A549 treated with CpdA at 1 μM for 4 hours (cell line): ENCODE measurements at places on chromosomes 16 and 17. TPM values are rescaled to one million over a fixed set of nuclear protein-coding genes. Genes with fewer than 3 reads are reported as not detected.

The HBA2 gene
- total RNA-seq, result 0.27 to 0.53 TPM (median 0.40 TPM) in 3 of 5 replicates, not detected in the others

The CDH11 gene
- 0.13 to 0.78 TPM (median 0.63 TPM) in 5 replicates for total RNA-seq

The CBFA2T3 gene
- total RNA-seq, result 0.29 to 0.47 TPM (median 0.41 TPM) in 5 replicates

The VMO1 gene
- total RNA-seq, result 0.79 to 2.0 TPM (median 1.4 TPM) in 5 replicates

The SAMD14 gene
- 0.22 to 0.85 TPM (median 0.35 TPM) in 5 replicates for total RNA-seq

The KRTAP1-1 gene
- total RNA-seq, result not detected in 5 replicates

The CACNG5 gene
- total RNA-seq, result 0.03 TPM in 1 of 5 replicates, not detected in the others

The PDILT gene
- total RNA-seq, result not detected in 5 replicates

The GPRC5B gene
- 25.7 to 30.8 TPM (median 27.8 TPM) in 5 replicates for total RNA-seq

The RNF222 gene
- total RNA-seq, result not detected in 5 replicates

The FBXO39 gene
- not detected in 5 replicates for total RNA-seq

The SLC22A31 gene
- 1.1 to 1.8 TPM (median 1.3 TPM) in 5 replicates for total RNA-seq

The ERAL1 gene
- 71.7 to 92.3 TPM (median 89.0 TPM) in 5 replicates for total RNA-seq

The KRTAP4-1 gene
- 0.07 to 0.56 TPM (median 0.26 TPM) in 4 of 5 replicates, not detected in the other for total RNA-seq

The KRT28 gene
- total RNA-seq, result not detected in 5 replicates

The SLC46A1 gene
- total RNA-seq, result 18.5 to 23.4 TPM (median 21.3 TPM) in 5 replicates

The SOCS7 gene
- total RNA-seq, result 12.1 to 17.4 TPM (median 16.1 TPM) in 5 replicates

The MMP2 gene
- total RNA-seq, result 9.3 to 16.3 TPM (median 11.8 TPM) in 5 replicates

The CA7 gene
- 0.07 TPM in 1 of 5 replicates, not detected in the others for total RNA-seq

The FSCN2 gene
- total RNA-seq, result 0.61 to 2.0 TPM (median 0.89 TPM) in 5 replicates

The TBC1D3D gene
- total RNA-seq, result 0.08 to 0.15 TPM in 2 of 5 replicates, not detected in the others

The TNP2 gene
- not detected in 5 replicates for total RNA-seq

The KRTAP4-4 gene
- total RNA-seq, result not detected in 5 replicates

The USP43 gene
- 3.9 to 5.3 TPM (median 4.5 TPM) in 5 replicates for total RNA-seq

The KRTAP9-2 gene
- not detected in 5 replicates for total RNA-seq
